ENCODE measurements at places on chromosomes 6 and 20.
A peak's percentile ranks its signal among the peaks of the same experiment; 100 is the strongest.

DNA sequence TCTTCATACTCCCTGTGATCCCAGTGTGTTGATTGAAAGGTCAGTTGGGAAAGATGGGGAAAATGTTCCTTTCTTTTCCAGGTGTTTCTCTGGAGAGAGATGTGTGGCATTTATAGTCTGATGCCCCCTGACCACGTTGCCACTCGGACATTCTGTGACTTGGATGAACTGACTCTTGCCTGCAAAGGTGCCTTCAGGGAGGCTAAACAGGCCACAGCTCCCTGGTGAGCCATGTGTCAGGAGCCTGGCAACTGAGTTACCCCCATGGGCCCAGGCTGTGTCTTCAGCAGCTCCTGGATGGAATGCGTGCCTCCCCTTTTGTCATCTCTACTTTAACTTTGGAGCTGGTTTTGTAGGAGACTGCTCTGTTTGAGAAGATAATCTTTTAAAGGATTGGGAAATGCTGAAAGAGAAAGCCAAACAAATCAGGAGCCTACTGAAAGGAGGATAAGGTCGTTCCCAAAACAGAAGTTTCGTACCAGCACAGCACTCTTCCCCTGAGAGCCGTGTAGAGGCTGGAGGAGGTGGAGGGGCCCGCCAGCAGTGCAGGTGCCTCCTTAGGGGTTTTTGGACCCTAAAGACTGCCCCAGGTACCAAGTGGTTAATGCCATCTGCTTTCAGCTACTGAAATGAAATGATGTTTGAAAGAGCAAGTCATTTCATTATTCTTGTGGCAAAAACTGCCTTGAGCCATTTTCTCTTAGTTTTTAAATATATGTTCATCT, 322.8 kb downstream of the ZFAND3 start:
- DNase-seq: no peak

- peak; percentile 94 for DNase-seq
Measured at GRCh38 chr6:30615219-30615957, 1.7 kb downstream of the PPP1R10 start.

GRCh38 chr6:168139121-168139520, 60.1 kb upstream of the FRMD1 start:
- DNase-seq: no peak

DNA sequence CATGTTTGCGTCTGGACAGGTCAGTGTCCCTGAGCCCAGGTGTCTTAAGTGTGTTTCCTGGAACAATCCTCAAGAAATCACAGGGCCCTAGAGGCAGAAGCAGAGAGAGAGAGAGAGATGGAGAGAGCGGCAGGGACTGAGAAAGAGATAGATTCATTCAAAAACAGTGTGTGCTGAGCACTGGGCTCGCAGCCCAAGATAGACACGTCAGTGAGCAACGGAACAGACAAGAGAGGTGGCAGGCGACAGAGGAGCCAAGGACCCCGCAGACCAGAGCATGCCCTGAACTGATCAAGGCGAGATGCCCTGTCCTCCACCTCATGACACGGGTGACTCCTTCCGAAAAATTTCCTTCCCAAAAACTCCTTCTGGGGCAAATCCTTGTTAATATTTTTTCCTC, 362.0 kb upstream of the SULF2 start:
- DNase-seq: no peak

DNA sequence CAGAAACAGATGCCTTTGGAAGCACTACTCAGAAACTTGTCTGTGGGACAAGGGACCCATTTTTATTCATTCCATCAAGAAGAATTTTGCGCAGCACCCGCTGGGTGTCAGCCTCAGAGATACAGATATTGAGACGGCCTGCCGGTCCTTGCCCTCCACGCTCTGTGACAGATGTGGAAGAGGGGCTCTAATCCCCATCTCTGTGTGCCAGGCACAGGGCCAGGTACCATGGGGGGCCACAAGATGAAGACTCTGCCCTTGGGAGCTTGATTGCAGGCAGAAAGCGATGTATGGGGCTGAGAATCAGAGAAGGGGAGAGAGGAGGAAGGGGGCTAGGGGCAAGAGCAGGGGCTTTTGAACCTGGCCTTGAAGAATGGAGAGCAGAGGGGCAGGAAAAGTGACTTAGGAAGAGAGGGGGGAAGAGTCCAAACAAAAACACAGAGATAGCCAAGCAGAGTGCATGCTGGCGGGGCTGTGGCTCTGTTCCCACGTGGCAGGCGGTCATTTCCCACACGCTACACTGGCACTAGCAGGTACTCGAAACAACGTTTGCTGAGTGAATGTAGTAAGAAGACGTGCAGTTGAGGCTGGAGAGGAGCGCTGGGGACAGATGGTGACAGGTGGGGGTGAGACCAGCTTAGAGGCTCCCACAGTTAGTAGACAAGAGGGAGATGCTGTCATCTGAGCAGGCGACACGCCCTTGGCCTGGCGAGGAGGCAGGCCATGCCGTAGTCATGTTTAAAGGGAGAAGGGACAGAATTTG, 170.3 kb upstream of the SNX9 start:
- no peak for DNase-seq

DNA sequence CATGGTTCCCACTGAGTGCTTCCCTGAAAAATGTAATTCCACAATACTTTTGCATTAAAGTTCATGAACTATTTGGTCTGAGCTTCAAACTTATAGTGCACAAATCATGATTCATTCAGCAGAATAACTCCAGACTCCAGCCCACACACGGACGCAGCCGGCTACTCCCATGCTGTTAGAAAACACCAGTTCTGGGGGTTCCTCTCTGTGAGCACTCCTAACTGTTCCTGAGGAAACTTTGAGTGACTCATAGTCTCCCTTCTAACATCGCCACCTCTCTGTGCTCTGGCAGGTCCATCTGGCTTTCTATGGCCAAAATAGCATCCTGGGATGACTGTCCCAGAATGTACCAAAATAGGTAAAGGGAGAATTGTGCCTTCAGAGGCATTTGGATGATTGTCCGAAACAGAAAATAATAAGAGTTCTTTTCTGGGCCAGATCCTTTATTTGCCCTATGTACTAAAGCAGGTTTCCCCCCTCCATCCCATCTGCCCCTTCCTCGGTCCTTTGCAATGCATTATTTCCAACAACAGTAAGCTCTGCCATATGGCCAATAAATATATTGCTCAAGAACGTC, 32.3 kb upstream of the LY86 start:
- DNase-seq: no peak

DNA sequence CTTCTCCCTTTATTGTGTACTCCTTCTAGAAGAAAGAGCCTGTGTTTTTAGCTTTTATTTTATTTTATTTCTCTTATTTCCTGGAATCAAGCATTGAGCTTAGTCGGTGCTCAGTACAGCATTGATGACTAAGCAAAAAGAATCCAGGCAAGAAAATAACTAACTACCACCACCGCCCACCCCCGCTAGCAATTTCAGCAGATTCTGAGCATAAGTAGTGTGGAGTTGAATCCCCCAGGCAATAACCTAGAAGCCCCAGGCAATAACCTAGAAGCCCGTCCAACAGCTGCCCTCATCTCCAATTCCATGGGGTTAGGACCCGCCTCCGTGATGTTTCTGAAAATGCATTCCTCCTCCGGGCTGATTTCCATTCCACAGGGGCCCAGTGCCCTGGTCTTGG, 258.0 kb upstream of the TAB2 start:
- no peak for DNase-seq

All from fibroblast of the aortic adventitia (primary cell).